ENCODE measurements at places on chromosomes 11 and 22.

- no peaks in the 10 kb centered on the region for H3K27me3 ChIP-seq
- no peaks in the 10 kb centered on the region for H3K36me3 ChIP-seq
Observed at GRCh38 chr22:47784367-47784983, 1022.0 kb downstream of the TBC1D22A start.

GRCh38 chr22:21937041-21937820, 15.4 kb downstream of the PPM1F start:
- H3K4me1 ChIP-seq: peaks cover 34% of the 10 kb centered on the region
- no peaks in the 10 kb centered on the region for H3K27me3 ChIP-seq
- no peak for DNase-seq
- peaks cover 30% of the 10 kb centered on the region for H3K36me3 ChIP-seq
- peak overlapping the region; percentile 91 for H3K27ac ChIP-seq

DNA sequence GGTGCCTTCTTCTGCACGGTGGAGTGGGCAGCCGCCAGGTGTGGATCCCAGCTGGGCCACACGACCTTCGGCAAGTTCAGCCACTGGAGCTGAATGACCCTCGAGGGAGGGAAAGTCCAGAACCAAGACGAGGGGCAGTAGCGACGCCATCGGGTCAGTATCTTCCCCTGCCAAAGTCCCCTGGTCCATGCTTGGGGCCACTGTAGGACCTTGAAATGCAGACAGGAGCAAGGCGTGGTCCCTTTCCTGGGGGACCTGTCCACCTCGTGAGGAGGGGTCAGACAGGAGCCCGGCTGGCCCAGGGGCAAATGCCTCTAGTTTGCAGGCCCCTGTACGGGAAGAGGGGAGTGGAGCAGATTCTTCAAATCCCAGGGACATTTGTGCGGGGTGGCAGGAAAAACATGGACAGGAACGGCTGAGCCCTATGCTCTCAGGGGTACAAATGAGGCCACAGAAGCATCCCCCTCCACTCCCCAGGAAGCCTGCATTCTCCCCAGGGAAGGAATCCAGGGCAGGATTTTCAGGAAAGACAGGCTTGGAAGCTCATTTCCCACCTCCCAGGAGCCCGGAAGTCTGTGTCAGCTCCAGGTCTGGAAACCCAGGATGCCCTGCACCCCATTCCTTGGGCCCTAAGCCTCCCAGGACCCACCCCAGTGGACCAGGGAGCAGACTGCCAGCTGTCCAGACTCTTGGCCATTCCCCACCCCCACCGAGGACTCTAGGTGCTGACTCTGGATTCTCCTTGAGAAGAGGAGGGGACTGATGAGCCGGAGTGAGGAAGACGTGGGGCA, 6.6 kb downstream of the SHANK2 start:
- DNase-seq: no peak
- H3K4me3 ChIP-seq: no peak overlapping the region
- H3K4me1 ChIP-seq: no peaks in the 10 kb centered on the region
- no peaks in the 10 kb centered on the region for H3K27me3 ChIP-seq
- H3K36me3 ChIP-seq: no peaks in the 10 kb centered on the region
- no peak overlapping the region for H3K27ac ChIP-seq

DNA sequence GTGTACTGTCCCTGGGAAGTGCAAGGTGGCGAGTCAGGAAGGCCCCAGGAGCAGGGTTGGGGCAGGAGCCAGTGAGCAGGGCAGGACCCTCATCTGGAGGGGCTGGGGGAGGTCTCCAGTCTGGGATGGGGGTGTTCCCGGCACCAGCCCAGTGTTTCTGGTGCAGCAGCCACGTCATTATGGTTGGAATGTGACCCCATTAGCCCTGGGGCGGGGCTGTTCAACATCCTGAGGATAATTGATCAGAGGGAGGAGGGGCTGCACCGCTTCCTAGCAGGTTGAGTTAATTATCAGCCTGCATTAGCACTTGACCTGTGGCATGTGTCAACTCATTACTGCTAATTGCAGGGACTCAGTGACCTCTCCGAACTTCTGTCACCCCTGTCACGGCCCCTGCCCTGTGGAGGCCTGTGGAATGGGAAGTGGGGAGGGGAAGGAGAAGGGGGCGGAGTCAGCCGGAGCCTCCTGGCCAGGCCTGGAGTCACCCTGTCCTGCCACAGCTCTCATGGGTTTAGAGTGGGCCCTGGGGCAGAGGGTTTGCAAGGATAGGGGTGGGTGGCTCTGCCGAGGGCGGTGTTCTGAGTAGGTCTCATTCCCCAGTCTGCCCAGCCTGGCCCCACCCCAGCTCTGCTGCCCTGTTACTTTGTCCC, 52.8 kb upstream of the CCDC188 start:
- peak overlapping the region; percentile 49 for H3K4me3 ChIP-seq
- no peaks in the 10 kb centered on the region for H3K36me3 ChIP-seq
- 0 out of 2 replicates have a peak, but pooled peaks cover 3% of the 10 kb centered on the region for H3K27me3 ChIP-seq
- no peak for DNase-seq
- H3K4me1 ChIP-seq: peaks cover 58% of the 10 kb centered on the region
- peak overlapping the region; percentile 83 for H3K27ac ChIP-seq

GRCh38 chr22:35250156-35250555, 7.1 kb upstream of the HMGXB4 start:
- H3K27me3 ChIP-seq: no peaks in the 10 kb centered on the region
- H3K27ac ChIP-seq: no peak overlapping the region
- H3K36me3 ChIP-seq: no peaks in the 10 kb centered on the region
- no peak for DNase-seq
- H3K4me1 ChIP-seq: no peaks in the 10 kb centered on the region
- H3K4me3 ChIP-seq: no peak overlapping the region

DNA sequence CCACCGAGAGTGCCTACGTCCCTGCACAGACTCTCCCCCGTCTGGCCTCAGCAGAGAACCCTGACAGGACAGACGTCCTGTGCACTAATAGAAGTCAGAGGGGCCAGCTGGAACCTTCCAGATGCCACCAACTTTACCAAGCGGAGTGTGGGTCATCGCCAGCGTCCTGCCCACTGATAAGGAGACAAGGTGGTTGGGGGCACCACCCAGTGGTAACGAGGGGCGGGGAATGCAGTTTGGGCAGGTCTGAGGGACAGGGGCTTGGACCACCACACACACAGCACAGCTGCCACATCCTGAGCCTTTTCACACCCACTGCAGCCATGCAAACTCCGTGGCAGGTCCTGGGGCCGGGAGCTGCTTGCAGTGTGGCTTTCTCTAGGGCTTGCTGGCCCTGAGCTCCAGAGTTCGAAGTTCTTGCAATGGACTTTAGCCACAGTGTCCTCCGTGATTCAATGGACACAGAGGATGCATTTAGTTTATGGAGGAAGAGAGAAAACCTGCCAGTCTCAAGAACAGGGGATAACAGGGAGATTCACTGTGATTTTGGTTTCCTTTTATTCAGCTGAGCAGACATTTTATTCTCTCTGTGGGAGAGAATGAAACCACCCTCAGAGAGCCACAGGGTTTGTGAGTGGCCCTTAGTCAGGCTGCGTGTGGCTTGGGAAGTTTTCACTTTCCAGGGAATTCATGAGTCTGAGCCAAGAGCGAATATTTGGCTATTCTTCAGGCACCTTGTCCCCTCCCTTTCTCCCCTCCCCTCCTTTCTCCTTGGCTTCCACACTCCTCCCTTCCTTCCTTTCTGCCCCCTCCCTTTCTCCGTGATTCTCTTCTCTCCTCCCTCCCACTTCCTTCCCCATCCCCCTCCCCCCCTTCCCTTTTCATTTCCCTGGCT, 13.1 kb downstream of the MRGPRG start:
- no peak for DNase-seq
- H3K4me3 ChIP-seq: no peak overlapping the region
- peaks cover 20% of the 10 kb centered on the region for H3K27me3 ChIP-seq
- H3K36me3 ChIP-seq: no peaks in the 10 kb centered on the region

DNA sequence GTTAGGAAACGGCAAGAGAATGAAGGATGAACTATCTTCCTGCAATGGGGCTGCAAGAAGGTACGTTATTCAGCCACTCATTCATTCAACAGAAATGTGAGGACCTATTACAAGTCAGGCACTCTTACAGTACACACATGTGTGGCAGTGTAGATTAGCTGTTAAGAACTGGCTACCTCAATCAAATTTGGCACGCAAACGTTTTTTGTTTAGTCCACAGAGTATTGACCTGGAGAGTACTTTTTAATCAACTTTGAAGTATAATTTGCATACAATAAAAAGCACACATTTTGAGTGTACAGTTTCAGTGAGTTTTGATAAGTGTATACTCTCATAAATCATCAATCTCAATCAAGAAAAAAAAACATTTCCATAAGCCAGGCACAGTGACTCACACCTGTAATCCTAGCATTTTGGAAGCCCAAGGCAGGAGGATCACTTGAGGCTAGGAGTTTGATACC, 24.2 kb downstream of the MRTFA start:
- H3K4me3 ChIP-seq: no peak overlapping the region
- H3K4me1 ChIP-seq: peaks cover 6% of the 10 kb centered on the region
- H3K36me3 ChIP-seq: no peaks in the 10 kb centered on the region
- DNase-seq: no peak
- no peaks in the 10 kb centered on the region for H3K27me3 ChIP-seq

- H3K4me3 ChIP-seq: no peak overlapping the region
- no peak for DNase-seq
- H3K27me3 ChIP-seq: no peaks in the 10 kb centered on the region
- peaks cover 7% of the 10 kb centered on the region for H3K4me1 ChIP-seq
- peaks cover 31% of the 10 kb centered on the region for H3K36me3 ChIP-seq
- no peak overlapping the region for H3K27ac ChIP-seq
Observed at GRCh38 chr11:71454470-71455113, 1.6 kb downstream of the NADSYN1 start.

DNA sequence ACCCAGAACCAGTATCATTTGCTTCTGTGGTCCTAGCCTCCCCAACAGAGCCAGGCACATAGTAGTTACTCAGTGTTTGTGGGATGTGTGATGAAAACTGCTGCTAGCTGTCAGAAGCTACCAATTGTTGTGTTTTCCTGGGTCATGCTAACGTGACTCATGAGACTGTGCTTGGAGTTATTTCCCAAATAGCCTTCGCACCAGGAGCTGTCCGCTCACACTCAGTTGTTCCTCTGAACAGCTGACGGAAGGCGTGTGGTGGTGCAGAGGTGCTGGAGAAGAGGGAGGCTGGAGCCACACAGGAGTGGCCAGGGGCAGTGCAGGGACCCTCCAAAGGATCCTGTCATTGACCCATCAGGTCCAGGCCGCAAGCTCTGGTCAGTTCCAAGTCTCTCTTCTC, 53.9 kb upstream of the TBCEL start:
- H3K4me1 ChIP-seq: no peaks in the 10 kb centered on the region
- DNase-seq: no peak
- no peak overlapping the region for H3K27ac ChIP-seq
- H3K4me3 ChIP-seq: no peak overlapping the region
- no peaks in the 10 kb centered on the region for H3K36me3 ChIP-seq

GRCh38 chr11:20099527-20099926, 60.7 kb downstream of the DBX1 start:
- no peak for DNase-seq
- H3K27ac ChIP-seq: no peak overlapping the region
- H3K4me1 ChIP-seq: no peaks in the 10 kb centered on the region
- no peaks in the 10 kb centered on the region for H3K27me3 ChIP-seq
- H3K36me3 ChIP-seq: no peaks in the 10 kb centered on the region

DNA sequence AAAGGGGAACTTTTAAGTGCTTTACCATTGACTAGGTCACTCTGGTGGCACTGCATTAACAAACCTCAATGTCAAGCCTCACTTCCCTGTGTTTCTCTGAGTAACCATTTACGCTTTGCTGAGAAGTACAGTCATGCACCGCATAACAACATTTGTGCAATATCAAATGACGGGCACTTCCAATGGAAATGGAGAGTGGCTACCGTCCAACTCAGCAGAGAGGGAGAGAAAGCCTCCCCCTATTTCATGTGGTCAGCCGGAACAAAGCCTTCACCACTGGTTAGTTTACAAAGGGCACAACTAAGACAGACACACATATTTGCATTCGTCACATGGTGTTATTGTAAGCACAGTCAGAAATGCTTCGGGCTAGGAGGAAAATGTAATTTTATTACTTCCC, 117.3 kb downstream of the RASSF10 start:
- no peak overlapping the region for H3K4me3 ChIP-seq
- no peak overlapping the region for H3K27ac ChIP-seq
- H3K4me1 ChIP-seq: peaks cover 1% of the 10 kb centered on the region

DNA sequence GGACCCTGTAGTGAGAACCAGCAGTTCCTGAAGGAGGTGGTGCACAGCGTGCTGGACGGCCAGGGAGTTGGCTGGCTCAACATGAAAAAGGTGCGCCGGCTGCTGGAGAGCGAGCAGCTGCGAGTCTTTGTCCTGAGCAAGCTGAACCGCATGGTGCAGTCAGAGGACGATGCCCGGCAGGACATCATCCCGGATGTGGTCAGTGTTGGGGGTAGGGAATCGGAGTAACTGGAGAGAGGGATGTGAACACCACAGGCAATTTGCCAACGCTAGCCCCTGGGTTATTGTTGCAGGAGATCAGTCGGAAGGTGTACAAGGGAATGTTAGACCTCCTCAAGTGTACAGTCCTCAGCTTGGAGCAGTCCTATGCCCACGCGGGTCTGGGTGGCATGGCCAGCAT, 19.9 kb downstream of the MADD start:
- no peak overlapping the region for H3K27ac ChIP-seq
- DNase-seq: no peak
- H3K36me3 ChIP-seq: peaks cover 25% of the 10 kb centered on the region
- no peaks in the 10 kb centered on the region for H3K27me3 ChIP-seq

GRCh38 chr11:1742371-1742770, 8.0 kb downstream of the IFITM10 start:
- peaks cover 12% of the 10 kb centered on the region for H3K27me3 ChIP-seq
- no peak overlapping the region for H3K4me3 ChIP-seq
- DNase-seq: no peak
- no peak overlapping the region for H3K27ac ChIP-seq

DNA sequence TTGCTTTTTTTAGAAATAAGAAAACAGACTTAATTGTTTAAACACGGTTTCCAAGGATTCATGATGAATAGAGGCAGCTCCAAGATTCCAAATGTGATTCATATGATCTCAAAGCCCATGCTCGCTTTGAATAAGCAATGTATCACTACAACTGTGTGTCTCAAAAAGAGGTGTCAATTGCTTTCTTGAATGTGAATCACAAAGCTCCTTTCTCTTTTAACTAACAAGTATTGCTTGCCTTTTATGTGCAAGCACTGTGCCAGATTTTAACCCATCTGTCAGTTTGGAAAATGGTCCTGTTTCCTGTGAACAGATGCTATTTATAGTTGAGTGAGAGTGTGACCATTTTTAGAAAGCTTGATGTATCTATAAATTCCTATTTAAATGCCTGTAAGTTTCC, 6.5 kb downstream of the OOSP1 start:
- no peak overlapping the region for H3K27ac ChIP-seq
- DNase-seq: no peak
- no peaks in the 10 kb centered on the region for H3K36me3 ChIP-seq
- H3K4me1 ChIP-seq: no peaks in the 10 kb centered on the region

- peaks cover 7% of the 10 kb centered on the region for H3K4me1 ChIP-seq
- H3K27ac ChIP-seq: no peak overlapping the region
- no peaks in the 10 kb centered on the region for H3K36me3 ChIP-seq
- H3K27me3 ChIP-seq: no peaks in the 10 kb centered on the region
- DNase-seq: no peak
- H3K4me3 ChIP-seq: no peak overlapping the region
Observed at GRCh38 chr11:124646148-124646547, 23.5 kb downstream of the TBRG1 start.

DNA sequence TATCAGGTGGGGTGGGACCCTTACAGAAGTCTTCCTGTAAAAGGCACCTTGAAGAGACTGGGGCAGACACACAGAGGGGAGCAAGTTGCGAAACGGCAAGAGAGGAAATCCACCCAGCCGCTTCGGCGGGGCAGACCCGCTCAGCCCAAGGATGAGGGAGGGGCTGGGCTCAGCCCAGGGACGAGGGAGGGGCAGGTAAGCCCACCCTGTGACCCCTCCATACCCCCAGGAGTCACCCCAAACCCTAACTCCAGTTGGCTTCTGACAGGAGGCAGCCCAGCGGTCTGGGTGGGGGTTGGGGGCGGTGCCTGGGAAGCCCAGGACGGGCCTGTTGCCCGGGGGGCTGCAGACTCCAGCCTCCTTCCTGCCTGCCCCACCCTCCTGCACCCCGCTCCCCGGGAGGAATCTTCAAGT, 965 bp downstream of the OSBPL5 start:
- H3K4me1 ChIP-seq: peaks cover 16% of the 10 kb centered on the region
- no peaks in the 10 kb centered on the region for H3K27me3 ChIP-seq
- peak overlapping the region; percentile 82 for H3K4me3 ChIP-seq
- H3K27ac ChIP-seq: peak overlapping the region; percentile 52
